Stimulated activated CD4-positive, alpha-beta T cell treated with anti-CD3 and anti-CD28 coated beads, TNF-alpha, amount 100 ng/mL, for 48 hours (primary cell): ENCODE measurements at places on chromosomes 7 and 10.

GRCh38 chr10:46216836-46217751 lies 69.7 kb upstream of the ANTXRL start:
- DNase-seq: no peak

DNA sequence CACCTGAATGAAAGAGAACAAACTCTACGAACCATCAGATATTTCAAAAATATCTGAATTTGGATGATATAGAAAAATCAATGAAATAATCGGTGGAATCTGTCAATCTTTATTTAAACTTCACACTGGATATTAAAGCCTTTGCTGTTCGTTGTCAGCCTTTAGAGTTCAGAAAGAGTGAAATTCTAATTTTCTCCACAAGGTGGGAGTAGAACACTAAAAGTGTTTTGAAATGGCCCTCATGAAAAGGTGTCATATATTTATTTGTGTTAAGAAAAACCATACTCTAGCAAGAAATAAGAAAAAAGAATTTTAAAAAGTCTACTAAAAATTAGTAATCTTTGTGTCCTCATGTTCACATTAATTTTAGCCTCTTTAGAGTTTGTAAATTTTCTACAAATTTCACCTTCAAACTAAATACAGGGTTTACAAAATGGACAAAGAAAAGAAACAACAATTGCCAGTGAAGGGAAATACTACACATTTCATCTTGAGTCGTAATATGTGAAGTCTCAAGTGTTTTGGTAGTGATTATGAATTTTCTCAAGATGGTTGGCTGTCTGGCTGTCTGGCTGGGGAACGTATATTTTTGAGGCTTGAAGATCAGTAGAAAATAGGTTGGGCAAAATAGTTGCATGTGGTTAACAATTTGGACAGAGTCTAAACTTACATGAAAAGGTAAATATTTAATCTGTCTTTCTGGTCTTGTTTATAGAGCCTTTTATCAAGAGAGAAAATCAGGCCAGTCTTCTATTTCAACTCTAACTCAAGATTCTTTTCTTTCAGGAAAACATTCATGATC lies 43.7 kb downstream of the DNAJB9 start:
- DNase-seq: no peak

GRCh38 chr10:59830601-59831259 lies 75.6 kb downstream of the CCDC6 start:
- no peak for DNase-seq

GRCh38 chr10:103555325-103555649 lies 61.8 kb downstream of the NEURL1 start:
- DNase-seq: no peak

DNA sequence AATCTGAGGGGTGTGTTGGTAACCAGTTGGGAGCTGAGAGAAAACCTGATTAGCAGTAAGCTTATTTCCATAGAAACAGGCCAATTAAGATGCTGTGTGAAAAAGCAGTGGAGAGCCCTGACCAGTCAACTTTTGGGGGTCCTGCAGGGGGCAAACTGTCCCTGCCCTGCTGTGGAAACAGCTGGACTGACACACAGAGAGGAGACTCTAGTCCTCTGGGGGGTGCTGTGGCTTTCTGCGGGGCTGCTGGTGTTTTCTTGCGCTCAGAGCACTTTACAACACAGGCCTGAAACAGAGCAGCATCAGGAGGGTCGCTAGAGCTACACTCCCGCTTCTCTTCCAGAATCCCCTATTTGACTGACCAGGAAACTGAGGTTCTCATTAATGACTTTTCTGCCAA lies 546.9 kb upstream of the GALNT17 start:
- DNase-seq: no peak

DNA sequence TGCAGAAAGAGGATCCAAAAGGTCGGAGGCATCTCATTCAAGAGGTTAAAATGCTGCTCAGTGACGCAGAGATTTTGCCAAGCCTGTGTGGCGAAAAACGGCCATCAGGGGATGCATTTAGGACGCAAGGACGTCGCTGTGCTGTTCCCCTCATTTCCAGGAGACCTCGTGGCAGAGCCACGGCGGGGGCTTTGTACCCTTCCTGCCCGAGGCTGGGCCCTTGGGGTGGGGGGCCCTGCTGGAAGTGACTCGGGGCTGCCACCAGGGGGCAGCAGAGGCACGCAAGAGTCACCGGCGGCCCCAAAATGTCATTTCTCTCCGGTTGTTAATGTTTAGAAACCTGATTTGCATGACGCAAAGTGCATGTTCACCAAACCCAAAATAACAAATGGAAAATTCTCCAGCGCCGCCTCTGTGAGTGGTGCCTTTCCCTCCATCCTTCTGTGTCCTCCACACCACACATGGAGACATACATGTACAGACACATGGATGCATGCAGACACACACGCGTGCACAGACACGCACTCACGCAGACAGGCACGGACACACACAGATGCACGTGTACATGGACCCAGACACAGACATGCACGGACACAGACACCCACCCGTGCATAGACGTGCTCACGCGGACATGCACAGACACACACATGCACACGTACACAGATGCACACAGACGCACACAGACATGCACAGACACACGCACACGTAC lies 51.0 kb upstream of the NKX6-2 start:
- DNase-seq: peak; percentile 27

DNA sequence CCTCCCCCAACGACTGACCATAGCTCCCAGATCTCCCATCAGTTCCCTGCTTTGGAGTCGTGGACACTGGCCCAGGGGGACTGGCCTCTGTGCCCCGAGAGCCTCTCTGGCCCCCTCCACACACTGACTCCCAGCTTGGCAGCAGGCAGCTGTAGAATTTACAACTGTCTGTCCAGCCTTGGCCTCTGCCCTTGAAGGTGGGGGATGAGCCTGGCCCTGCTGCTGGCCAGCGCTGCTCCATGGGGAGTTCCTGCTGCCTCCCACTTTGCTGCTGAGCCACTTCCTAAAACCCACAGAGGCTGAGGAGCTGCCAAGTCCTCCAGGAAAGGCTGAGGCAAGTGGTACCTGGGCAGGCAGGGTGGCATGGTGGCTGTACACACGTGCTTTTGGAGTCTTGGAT lies 147.1 kb downstream of the WDR11 start:
- DNase-seq: no peak

DNA sequence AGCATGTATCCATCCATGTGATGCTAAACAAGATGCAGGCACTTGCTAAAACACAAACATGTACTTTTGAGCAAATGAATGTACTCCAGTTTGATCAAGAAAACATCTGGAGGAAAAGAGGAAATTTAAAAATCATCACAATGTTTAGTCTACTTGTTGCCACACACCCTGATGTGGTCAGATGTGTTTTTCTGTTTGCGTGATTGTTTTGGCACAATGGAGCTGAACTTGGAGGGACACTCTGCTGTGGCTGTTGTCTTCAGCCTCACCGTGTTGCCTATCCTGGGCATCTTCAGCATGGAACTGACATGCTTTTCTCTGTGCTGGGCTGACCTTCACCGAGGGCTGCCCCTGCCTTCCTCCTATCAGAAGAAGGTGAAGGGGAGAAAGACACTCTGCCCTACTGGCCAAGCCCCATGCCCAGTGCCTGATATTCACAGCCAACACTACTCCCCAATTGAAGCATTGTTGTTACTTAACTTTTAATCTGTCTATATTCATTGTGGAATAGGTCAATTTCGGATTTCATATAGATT lies 268.3 kb upstream of the IGFBP3 start:
- DNase-seq: no peak

DNA sequence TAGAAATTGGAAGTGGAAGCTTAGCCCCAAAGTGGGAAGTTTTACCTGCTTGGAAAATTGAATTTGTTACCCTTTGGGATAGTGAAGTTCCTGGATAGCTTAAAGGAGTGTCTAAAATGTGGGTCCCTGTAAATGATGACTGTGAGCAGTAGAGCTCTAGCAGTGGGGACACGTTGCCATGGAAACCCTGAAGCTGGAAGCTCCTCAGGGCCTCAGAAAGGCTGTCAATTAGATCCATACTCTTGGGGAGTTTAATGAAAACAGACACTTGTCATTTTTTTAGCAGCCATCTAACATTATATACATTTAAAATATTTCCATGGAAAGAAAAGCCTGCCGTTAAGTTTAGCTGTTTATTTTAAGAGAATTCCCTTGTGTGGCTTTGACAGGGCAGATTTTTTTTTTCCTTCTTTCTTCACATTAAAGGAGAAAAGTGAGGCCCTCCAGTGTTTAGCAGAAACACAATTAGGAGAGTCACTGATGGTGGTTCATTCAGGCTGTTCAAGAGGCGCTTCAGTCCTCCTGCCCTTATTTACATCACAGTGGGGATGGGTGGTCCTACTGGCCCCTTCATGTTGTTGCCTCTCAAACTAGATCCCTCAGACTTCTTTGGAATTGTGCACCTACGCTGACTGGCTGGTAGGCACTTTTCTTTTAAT lies 518.4 kb downstream of the CCSER2 start:
- no peak for DNase-seq

GRCh38 chr10:125399289-125399688 lies 238.9 kb upstream of the CTBP2 start:
- DNase-seq: no peak
